ENCODE measurements at places on chromosomes 1 and 21.
A peak's percentile ranks its signal among the peaks of the same experiment; 100 is the strongest.

GRCh38 chr1:76705560-76705959, 161.7 kb upstream of the ST6GALNAC5 start:
- no peak for DNase-seq

- peak; percentile 44 for DNase-seq
These were observed 11.8 kb downstream of the RCAN1 start for GRCh38 chr21:34603002-34603709.

GRCh38 chr1:4108758-4109627, 208.9 kb upstream of the C1orf174 start:
- no peak for DNase-seq

GRCh38 chr1:39995973-39996393, 41.0 kb downstream of the MFSD2A start:
- peak; percentile 38 for DNase-seq

DNA sequence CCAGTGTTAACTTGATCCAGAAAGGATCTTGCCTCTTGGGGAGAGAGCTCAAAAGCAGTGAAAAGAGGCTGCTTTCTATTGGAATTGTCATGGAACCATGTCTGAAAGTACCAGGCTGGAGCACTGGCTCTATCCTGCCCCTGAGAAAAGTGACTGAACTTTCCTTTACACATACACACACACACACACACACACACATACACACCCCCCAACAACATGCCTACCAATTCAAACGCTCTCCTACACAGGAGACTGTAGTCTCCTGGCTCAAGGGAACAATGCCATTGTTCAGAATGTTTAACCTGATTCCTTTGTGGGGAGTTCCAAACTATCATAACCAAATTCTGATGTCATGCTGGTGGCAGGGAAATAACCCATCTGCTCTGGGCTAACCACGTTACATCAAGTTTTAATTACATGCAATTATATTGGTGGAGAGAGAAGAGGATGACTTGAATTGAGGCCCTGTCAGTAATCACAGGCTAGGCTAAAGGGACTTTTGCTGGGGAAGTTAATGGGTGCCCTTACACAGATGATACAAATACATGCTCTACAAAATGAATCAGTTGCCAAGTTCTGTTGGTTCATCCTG, 52.3 kb upstream of the DUSP10 start:
- DNase-seq = peak; percentile 55

DNA sequence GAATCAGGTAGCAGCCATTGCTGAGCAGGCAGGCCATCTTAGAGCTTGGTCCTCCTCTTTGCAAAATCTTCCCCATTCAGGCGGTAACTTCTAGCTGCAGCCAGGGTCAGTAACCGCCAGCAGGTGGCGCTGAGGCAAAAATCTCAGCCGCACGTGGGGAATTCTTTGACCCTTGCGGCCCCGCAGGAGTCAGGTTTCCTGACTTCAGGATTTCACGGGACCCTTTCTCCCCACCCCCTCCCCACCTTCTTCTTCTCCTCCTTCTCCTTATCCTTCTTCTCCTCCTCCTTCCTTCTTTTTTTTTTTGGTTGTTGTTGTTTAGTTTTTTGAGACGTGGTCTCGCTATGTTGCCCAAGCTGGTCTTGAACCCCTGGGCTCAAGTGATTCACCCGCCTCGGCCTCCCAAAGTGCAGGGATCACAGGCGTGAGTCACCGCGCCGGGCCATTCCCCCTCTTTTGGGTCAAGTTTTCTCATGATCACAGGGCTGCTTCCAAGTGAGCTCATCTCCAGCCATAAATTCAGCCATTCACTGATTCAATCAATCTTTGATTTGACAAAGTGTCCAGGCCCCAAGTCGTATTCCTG, 33.4 kb upstream of the TENT5B start:
- DNase-seq = peak; percentile 69

- no peak for DNase-seq
These were observed 20.6 kb downstream of the DDI2 start for GRCh38 chr1:15637826-15638225.

- no peak for DNase-seq
These were observed 46.5 kb upstream of the NUF2 start for GRCh38 chr1:163275222-163275621.

- DNase-seq = no peak
These were observed 13.5 kb downstream of the MOV10 start for GRCh38 chr1:112687785-112688496.

- no peak for DNase-seq
These were observed 7.0 kb upstream of the TFF1 start for GRCh38 chr21:42373196-42373907.

DNA sequence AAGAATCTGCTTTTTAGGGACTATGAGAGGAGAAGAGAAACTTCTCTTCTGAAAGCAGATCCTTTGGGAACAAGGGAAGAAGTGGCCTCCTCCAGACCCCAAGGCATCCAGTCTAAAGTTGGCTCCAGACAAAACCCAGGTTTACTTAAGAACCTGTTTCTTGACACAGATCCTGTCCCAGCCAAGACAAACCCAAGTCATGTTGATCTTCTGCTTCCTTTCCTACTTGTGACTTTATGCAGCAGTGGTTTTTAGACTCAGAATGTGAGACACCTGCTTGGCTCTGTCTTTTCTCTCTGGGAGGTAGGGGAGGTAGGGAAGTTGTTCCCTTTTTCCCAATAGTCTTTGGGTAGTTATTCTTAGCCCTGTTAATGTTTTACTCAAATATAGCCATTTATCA, 38.3 kb downstream of the ELAPOR1 start:
- DNase-seq = no peak

GRCh38 chr1:24126018-24126671, 14.2 kb upstream of the MYOM3 start:
- no peak for DNase-seq

DNA sequence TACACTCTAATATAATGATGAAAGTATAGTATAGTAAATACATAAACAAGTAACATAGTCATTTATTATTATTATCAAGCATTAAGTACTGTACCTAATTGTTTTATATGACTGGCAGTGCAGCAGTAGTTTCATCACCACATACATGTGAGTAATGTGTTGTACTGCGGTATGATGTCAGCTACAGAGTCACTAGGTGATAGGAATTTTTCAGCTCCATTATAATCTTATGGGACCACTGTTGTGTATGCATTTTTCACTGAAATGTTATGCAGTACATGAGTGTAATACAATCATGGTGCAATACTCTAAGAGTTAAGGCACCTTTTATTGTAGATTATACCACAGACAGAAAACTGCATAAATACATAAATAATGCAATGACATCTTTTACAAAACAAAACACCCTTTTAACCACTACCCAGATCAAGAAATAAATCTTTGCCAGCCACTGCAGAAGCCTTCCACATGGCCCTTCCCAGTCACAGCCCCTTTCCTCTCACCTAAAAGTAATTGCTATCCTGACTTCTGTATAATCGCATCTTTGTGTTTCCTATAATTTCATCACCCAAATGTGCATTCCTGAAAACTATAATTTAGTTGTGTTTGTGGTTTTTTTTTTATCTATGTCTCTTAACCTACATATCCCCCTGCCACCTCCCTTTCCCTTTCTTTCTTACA, 16.3 kb downstream of the ABCD3 start:
- no peak for DNase-seq

- DNase-seq = no peak
These were observed 46.9 kb downstream of the FMO3 start for GRCh38 chr1:171137580-171137979.

GRCh38 chr1:53372501-53372951, 44.7 kb upstream of the LRP8 start:
- no peak for DNase-seq

DNA sequence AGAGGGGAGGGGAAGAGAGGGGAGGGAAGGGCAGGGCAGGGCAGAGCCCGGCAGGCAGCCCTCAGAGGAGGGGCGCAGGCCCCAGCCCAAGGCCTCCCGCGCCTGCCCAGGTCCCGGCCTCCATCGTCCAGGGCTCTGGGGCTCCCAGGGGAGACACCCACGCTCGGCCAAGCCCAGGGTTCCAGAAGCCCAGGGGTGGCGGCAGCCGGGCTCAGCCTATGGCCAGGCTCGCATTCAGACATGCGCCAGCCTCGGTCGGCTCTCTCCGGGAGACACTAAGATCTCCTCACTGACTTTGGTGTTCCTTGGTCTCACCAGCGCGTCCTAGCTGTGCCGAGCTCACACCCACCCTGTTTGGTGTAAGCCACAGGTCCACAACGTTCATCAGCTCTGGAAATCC, 7.1 kb upstream of the ANKRD65 start:
- no peak for DNase-seq

DNA sequence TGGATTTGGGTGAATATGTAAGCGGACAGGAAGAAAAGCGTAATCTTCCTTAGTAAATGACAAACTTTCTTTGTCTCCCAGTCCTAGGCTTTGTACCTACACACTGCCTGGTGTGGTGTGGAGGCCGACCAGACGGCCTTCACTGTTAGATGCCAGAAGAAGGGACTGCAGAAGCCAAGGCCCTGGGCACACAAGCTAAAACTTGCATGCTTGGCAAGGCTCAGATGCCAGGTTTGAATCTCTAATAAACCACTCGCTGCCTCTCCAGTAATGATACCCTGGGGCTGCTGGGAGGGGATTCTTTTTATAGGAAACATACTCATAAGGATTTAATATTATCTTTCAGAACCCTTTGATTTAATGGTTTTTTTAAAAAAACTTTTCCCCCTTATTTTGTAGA, 263.8 kb downstream of the PTPRC start:
- DNase-seq = no peak

DNA sequence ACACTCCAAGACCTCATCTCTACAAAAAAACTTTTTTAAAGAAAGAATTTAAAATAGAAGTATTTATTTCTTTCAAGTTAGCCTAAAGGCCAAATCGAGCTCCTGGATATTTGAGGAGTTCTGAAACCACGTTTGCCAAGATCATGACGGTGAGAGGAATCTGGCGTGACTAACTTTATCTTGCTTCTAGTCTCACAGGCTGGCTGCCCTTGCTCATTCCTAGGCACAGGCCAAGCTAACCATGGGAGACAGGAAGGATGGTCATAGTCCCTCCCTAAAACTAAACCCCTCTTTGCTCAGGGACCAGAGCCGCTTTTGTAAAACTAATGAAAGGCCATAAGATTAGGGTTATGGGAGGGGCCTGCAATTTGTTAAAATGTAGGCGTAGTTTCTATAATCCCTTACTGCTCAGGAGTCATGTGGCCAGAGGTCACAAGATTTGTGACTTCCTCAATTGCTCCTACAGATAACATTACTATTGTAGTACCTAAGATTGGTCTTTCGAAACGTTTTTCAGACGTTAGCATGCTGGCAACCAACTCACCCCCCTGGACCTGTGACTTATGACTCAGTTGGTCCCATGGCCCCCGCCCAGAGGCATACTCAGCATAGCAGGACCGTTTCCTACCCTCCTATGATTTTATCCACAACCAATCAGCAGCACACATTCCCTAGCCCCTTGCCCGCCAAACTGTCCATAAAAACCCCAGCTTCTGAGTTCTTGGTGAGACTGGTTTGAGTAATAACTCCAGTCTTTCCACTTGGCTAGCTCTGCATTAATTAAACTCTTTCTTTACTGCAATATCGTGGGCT, 425.0 kb downstream of the SMYD3 start:
- DNase-seq = no peak

GRCh38 chr21:37421306-37421705, 54.7 kb downstream of the DYRK1A start:
- DNase-seq = no peak

DNA sequence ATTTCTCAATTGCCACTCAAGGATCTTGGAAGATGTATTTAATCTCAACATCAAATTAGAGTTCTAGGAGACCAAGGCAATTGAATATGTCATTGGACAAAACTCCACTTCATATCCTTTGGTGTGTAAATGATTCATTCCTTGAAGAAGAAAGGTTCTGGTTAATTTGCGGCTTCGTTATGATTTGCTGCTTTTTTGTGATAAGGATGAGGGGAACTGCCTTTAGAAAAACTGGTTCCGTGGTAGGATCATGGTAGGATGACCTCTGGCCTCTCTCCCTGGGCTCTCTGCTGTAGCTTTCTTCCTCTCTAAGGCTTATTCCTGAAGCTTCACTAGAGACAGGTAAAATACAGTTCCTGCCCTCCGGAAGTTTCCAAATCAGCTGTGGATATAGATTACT, 51.5 kb upstream of the ERRFI1 start:
- no peak for DNase-seq

DNA sequence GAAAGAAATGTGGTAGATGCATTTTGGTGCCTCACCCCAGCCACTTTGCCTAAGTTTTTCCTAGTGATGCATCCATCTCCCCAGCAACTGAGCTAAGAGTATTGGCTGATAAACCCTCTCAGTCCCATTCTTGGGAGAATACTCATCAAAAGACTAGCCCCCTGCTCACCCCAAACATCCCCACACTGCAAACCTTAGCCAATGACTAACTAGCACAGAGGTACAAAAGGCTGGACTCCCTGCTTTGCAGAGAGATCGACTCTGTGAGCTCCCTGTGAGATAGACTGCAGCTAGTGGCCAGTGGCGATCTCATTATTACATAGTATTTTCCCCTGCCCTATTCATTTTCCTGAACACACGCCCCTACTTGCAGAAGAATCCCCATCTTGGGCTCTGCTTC, 155.3 kb downstream of the HHIPL2 start:
- no peak for DNase-seq

- no peak for DNase-seq
These were observed 55.6 kb downstream of the FBXO42 start for GRCh38 chr1:16296643-16297042.

GRCh38 chr1:171683870-171684269, 31.4 kb upstream of the MYOC start:
- no peak for DNase-seq

GRCh38 chr1:159066108-159066507, 10.5 kb downstream of the AIM2 start:
- no peak for DNase-seq
